Stimulated activated CD8-positive, alpha-beta memory T cell treated with anti-CD3 and anti-CD28 coated beads, Interleukin-7, amount 100 ng/mL, for 1 hour (primary cell): ENCODE measurements at places on chromosomes 4 and X.

DNA sequence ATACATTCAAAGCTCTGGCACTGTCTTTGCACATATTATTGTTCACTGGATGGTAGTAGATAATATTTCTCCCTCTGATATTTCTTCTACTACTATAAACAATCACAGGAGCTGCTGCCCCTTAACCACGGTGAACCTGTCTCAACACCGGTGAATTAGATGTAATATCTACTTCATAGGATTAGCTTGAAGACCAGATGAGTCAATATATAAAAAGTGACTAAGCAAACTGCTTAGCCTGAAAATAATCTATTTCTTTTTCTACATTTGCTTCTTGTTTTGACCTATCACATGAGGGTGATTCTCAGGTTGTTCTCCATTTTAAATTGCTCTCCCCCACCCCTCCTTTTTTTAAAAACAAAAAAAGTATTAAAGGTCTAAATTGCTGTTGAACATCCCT, 645.5 kb downstream of the ANKRD50 start:
- no peak for DNase-seq

GRCh38 chr4:40617872-40618271, 11.8 kb downstream of the RBM47 start:
- DNase-seq: no peak

DNA sequence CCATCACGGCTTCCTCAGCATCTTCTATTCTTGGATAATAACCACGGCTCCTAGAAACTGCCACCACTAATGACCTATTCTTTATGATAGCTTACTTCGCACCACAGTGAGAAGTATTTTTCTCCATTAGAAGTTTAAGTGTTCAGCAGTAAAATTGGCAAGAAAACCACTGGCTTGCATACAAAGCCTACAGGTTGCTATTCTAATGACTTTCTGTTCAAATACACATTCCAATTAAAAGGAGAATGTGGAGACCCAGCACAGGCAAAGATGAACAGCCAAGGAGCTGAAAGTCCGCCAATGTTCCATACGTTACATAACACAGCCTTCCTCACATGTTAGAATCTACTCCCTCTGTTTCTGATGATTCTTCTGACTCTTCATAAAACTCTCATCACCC, 875.0 kb upstream of the PRKX start:
- DNase-seq: no peak

DNA sequence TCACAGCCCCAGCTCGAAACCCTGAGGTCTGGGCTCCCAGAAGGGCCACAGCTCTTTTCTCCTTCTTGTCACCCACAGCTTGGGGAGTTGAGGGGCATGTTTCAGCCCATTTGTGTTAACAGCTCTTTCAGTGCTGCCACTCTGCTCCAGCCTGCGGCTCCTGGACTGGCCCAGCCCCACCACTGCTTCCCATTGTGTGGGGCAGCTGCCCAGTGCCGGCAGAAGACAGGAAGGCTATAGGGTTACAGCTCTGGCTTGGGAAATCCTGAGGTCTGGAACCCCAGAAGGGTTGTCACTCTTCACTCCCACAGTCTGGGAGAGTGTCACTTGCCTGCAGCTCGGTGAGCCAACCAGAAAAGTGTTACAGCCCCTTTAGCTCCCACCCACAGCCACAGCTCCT, 7.0 kb upstream of the HNRNPD start:
- DNase-seq: no peak

DNA sequence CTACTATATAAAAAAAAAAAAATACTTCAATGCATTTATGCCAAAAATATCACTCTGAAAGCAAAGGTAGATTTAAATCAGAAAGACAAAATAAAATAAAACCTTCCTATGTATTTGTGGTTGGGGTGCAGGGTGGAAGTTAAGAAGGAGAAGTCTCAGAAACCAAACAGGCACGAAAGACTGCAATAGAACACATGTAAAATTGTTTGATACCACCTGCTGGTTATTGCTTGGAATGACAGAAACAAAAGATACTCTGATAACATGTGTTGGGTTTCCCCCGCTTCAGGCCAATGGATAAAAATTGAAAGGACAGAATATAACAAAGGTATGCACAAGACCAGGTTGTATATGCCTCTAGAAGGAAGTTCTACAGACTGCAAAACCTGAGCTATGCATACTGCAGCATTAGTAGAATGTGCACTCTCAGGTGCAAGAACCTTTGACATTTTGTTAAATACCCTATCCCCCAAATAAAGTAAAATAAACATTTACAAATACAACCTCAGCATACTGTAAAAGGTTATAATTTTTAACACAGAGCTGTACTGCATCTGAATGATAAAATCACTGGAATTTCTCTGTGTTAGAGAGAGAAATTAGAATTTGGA, 118.8 kb downstream of the GABRA2 start:
- DNase-seq: no peak

GRCh38 chr4:74942918-74943253, 10.0 kb downstream of the PARM1 start:
- DNase-seq: no peak

DNA sequence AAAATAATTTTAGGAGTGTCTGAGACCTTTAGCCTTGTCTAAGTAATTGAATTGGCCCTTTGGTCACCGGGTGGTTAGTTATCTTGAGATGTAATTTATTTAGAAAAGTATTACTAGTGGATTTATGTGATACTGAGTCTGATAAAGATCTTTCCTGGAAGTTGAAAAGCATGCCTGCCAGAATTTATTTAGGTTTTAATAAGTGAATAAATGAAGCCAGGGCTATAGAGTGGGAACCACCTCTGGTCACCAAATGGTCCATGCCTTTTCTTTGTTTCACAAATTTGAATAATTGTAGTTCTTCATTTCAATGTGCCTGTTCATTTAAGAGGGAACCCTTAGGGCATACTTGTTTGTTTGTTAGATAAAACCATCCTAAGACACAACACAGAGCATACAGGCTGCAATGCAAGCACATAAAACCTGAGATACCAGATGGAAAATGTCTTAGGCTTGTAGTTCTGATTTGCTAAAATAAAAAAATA, 627.8 kb downstream of the ADGRL3 start:
- DNase-seq: no peak

DNA sequence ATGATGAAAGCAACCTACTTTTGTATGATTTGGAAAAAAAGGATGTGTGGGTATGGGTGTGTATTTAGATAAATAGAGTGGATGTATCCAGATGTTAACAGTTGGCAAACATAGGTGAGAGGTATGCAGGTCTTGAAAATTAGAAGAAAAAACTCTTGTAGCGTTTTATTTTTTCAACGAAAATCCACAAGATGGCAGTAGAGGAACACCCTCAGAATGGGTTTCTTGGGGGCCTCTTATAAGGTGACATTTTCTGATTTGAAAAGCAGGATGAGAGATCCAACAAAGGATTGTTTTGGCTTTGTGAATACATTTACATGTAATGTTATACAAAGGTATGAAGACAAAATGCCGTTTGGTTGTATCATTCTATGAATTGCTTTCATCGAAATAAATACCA, 68.3 kb downstream of the FMR1NB start:
- no peak for DNase-seq

- no peak for DNase-seq
These were observed 14.3 kb upstream of the FAM241A start for GRCh38 chr4:112130906-112131305.

GRCh38 chrX:20729416-20729815, 462.7 kb upstream of the RPS6KA3 start:
- DNase-seq: no peak

GRCh38 chr4:2125831-2126230, 66.7 kb downstream of the NAT8L start:
- no peak for DNase-seq

DNA sequence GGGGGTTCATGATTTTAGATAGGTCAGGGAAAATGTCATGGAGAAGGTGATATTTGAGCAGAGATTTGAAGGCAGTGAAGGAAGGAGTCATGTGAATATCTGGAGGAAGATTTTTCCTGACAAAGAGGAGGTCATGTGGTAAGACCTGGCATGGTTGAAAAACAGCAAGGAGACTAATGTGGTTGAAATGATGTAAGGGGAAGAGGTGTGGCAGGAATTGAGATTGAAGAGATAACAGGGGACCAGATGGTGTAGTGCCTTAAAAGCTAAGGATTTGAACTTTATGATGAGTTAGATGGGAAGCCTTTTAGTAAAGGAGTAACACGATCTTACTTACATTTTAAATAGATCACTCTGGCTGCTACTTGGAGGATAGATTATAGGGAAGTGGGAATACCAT, 210.9 kb downstream of the RTL9 start:
- no peak for DNase-seq

- peak; percentile 1 for DNase-seq
These were observed 138.0 kb downstream of the RBMX2 start for GRCh38 chrX:130539721-130540321.

DNA sequence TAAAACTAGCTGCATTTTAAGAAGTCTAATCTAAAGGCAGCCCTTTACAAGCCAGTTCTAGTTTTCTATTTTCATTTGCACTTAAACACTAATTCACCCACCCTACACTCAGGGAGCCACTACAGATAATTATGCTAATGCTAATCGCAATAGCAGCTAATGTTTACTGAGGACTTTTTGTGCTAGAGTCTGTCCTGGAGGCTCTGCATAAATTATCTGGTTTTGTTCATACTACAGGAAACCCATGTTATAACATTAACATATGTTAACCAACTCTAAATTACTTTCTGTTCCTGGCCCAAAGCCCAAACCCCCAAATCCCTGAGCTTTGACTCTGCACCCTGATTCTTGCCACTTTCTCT, 480 bp upstream of the RADX start:
- no peak for DNase-seq

GRCh38 chrX:148501386-148502066, 1.1 kb downstream of the AFF2 start:
- no peak for DNase-seq

- DNase-seq: no peak
These were observed 41.3 kb downstream of the TRAPPC11 start for GRCh38 chr4:183700407-183700806.

DNA sequence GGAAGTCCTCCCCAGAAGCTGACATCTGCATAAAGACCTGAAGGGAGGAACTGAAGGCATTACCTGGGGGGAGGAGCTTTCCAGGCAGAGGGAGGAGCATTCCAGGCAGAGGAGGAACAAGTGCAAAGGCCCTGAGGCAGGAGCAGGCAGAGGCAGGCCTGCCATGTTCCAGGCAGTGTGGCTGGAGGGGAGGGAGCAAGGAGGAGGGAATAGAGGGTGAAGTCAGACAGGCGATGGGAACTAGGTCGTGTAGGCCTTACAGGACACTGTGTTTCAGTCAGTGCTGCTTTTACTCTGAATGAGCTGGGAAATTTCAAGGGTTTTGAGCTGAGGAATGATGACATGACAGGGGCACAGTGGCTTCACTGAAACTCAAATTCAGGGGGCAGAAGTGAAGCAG, 292.7 kb downstream of the BCOR start:
- DNase-seq: no peak

DNA sequence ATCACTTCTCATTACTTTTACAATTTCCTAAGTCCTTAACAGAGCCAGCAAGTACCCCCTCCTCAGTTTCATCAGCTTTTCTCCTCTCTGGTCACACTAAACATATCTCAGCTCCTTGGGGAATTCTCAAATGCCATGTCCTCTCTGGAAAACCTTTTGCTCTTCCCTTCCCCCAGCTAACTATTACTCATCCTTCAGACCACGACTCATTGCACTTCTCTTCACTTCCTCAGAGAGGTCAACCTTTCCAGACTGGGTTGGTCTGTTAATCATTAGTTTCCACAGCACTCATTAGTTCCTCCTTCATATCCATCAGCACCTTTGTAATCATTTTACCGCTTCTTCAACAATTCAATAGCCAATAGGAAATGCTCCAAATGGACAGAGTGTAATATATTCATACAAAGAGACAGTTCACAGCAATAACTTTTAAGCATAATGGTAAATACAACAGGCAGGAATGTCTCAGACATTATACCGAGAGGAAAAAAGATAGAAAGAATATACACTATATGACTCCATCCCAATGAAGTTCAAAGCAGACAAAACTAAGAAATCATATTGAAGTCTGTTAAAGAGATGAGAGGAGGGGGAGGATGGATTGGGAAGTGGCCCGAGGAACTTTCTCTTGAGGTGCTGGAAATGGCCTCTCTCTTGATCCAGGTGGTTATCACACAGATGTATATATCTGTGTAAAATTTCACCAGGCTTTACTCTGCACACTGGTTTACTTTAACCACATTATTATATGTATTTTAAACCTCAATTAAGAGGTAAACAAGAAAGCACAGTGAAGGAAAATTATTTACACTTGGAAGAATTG, 39.6 kb downstream of the DDX60L start:
- no peak for DNase-seq

GRCh38 chrX:133497356-133497755, 82.1 kb upstream of the GPC4 start:
- no peak for DNase-seq

- no peak for DNase-seq
These were observed 47.0 kb upstream of the STOX2 start for GRCh38 chr4:183858011-183858615.

- DNase-seq: no peak
These were observed 882 bp upstream of the STIM2 start for GRCh38 chr4:26859762-26860156.

DNA sequence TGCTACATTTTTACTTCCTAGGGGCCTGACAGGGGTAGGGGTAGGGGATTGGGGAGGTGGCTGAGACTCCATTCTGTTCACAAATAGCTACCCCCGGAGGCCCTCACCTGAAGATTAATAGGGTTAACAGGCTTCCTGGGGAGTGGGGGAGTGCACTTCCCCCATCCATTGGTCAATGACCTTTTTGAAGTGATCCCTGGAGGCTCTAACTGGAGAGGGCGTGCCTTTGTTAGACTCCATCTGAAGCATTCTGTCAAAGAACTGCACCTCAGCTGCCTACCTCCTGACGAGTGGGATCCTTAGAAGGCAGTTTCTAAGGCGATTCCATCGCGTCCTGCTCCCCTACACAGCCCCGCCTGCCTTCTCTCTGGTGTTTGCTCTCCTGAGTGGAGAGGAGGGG, 10.0 kb upstream of the MTM1 start:
- no peak for DNase-seq

DNA sequence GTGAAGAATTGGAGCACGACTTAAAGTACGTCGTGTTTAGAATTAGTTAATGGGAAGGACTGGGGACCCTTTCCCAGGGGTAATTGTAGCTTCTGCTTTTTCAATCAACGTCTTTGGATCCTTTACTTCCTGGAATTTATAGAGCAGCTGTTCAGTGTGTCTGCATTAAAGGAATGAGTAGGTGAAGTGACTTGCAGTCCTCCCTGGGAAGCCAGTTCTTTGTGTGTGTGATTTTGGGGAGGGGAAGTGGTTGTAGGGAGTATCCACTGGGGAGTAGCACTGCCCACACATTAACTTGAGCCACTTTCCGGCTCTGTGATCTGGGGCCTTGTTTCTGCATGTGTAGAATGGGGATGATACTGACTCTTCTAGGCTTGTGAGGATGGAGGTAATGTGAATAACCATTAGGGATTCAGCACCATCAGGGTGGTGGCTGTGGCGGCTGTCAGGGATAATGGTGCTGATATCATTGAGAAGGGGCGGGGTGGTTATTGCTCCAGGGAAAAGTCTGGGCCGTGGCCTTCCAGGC, 54.7 kb downstream of the TMEM131L start:
- no peak for DNase-seq

GRCh38 chrX:9926002-9926401, 41.2 kb upstream of the CLDN34 start:
- DNase-seq: no peak
